ENCODE measurements at places on chromosomes 2 and 18.

DNA sequence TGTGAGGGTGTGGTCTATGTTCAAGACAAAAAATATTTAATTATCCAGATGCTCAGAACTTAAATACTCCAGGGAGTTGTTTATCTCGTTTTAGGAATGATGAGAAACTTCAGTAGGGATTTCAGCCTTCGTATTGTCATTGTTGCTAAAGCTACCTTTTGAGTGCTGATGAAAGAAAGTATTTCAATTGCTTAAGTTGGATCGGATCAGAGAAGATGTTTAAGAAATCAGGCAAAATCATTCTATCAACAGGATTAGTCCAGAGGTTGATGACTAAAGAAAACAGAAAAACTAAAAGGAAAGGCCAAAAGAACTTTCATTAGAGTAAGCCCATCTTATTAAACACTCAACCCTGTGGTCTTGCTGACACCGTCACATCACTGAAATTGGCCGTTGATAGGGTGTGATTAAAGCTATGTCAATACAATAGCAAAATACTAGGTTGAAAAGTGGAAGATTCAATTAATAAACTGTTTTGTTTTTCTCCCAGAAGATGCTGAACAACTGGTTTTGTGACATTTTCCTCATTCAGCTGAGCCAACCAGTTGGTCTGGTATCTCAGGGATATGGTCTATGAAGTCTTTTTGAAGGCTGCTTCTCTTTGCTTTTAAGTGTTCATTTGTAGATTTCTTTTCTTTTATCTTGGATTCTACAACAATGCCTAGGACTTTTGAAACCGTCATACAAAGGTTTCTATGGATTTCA is 551.7 kb downstream of the SLC4A3 start:
- no peak for DNase-seq

- DNase-seq = peak; percentile 29
These were observed 26.2 kb downstream of the MMADHC start for GRCh38 chr2:149561309-149561926.

DNA sequence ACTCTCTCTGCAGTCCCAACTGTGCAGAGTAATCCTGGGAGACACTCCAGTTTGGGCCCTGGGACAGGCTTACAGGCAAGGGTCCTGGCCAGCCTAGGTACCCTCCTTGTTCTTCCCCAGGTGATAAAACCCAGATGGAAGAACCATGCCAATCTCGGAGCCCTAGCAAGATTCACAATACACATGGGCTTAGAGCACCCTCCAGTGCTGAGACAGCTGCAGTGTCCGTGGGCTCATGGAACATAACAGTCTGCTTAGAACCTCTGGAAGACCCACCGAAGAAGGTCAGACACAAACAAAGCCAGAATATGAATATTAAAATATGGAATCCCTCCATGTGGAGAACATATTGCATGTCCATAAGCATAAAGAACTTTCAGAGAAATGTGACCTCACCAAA is 568.1 kb downstream of the KCNJ3 start:
- peak; percentile 1 for DNase-seq

DNA sequence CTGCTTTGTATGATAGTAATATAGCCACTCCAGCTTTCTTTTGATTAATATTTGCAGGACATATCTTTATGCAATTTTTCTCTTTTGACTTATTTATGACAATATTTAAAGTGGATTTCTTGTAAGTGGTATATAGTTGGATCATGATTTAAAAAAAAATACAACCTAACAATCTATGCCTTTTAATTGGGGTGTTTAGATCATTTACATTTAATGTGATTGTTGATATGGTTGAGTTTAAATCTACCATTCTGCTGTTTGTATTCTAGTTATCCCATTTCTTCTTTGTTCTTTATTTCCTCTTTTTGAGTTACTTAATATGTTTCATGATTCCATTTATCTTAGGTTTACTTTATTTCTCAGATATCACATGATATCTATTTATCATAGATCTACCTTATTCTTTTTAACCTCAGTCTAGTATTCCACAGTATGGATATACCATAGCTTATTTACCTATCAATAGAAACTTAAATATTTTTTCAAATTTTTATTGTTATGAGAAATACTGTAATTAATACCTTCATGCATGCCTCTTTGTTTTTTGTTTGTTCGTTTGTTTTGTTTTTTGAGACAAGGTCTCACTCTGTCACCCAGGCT is 19.3 kb upstream of the CIB4 start:
- DNase-seq = no peak

GRCh38 chr2:233084488-233084887 is 24.3 kb downstream of the INPP5D start:
- no peak for DNase-seq

DNA sequence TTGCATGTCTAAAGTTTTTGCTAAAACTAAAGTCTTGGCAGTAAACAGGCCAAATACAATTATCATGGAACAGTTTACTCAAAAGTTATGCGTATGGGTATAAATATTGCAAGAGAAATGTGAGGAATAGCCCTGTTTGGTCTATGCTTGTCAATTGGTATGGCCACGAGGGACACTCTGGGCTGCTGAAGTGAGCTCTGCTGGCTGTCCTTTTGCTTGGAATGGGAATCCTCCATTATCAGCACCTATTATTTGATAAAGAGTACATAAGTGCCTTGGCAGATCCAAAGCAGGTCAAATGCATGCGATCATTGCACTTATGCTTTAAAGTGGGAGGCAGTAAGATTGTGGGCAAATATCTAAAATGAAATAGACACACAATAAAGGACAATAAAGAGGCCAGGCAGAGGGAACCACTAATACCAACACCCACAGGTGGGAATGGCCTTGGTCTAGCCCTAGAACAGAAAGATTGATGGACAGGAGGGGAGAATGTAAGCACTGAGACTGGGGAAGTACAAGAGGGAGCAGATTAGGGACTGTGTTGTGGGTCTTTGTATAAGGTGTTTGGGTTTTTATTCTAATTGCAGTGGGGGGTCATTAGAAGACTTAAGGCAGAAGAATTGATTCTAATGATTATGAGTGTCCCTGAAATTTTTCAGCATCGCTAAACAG is 60.0 kb upstream of the NOSTRIN start:
- no peak for DNase-seq

DNA sequence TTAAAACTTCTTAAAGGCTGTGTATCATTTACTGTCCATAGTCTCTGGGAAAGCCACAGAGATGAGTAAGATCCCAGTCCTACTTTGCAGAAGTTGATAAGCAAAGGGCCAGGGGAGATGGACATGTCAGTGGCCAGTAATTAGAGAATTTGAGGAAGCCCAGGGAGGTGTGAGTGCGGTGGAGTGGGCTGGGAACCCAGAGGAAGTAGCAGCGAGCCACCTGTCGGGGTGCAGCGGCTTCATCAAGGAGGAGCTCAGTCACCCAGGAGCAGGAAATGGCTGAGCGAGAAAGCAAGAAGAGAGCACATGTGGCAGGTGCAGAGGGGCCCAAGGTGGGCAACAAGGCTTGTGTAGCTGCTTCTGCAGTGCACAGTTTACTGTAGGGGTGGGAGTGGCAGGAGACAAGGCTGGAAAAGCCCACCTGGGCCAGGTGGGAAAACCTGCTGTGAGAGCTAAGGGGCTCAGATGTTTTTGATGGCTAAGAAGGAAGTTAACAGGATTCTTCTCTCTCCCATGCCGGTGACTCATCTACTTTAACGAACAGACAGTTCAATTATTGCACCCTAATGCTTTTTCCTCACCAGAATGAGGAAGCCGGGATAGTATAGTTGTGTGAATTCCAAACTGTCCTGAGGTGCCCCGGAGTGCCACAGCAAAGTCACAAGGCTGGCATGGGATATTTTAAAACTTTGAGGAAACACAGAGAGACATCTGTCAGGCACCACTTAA is 34.8 kb upstream of the MGAT5 start:
- no peak for DNase-seq

GRCh38 chr2:210170446-210171303 is 534 bp downstream of the KANSL1L start:
- peak; percentile 95 for DNase-seq

GRCh38 chr2:237244178-237244577 is 158.5 kb downstream of the COPS8 start:
- no peak for DNase-seq

- DNase-seq = no peak
These were observed 64.9 kb upstream of the TFCP2L1 start for GRCh38 chr2:121349721-121350401.

DNA sequence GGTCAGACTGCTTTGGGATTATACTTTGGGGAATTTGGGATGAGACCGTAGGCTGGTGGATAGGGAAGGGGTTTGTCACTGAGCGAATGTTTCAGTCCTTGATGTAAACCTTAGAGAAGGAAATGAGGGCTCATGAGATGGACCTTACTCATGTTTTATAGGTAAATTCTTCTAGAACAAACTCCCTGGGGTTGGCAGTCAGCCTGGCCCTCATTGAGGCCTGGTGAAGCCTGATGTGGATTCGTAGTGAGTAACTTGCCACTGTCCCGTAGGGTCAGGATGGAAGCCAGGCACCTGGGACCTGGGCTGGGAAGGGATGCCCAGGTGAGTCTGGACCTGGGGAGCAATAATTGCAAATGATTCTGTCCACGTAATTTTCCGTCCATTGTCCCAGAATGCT is 258.3 kb downstream of the LPIN1 start:
- DNase-seq = no peak

Data from NCI-H2081 (cell line).